Activated CD8-positive, alpha-beta T cell treated with anti-CD3 and anti-CD28 coated beads, Interleukin-2, amount 10 ng/mL, durations not matched to agents 7 days and 5 days (primary cell): ENCODE measurements at places on chromosomes 5 and 9.

DNA sequence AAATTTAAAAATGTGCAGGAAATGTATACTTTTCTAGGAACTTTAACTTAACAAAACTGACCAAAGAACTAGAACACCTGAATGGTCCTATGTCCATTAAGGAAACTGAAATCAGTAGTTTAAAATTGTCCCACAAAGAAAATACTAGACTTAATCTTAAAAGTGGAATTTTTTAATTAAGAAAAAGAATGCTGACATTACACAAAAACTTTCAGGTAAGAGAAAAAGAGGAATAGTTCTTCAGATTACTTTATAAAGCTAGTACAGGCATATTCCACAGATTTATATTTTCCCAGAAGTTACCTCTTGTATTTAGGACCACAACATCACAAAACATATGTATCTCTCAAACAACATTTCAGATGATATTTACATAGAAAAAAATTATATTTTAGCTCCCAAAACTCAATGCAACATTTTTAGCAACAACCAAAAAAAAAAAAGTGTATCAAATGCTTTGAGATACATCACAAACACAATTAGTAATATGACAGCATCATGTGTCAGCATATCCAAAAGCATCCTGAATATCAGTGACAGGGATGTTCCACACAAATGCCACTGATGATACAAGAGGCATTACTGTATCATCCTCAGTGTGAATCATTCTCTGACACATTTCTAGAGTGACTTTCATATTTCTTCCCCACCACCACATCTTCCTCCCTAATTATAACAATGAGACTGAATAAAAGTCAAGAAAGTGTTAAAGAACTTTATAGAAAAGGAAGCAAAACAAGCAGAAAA is 264.0 kb downstream of the EPB41L4A start:
- DNase-seq = no peak

GRCh38 chr5:122101636-122102285 is 23.7 kb upstream of the LOX start:
- no peak for DNase-seq

DNA sequence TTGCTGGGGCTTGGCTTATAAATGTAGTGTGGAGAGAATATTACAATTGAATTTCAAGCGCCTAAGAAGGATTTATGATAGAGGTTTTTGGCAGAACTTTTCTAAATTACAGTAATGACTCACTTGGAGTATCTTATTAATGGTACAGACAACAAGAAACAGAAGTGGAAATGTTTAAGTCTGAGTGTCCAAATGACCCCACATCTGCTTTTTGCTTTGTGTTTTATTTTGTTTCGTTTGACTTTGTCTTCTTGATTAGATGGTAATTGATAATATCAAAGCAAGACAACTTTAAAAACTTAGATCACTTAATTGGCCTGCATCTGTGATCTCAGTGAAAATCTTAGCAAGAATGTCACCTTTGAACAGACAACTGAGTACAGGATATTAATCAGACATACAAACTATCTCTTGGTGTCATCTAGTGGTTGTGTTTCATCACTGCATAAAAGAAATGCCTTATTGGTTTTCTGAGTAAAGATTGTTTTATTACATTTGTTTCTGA is 577.4 kb downstream of the ISL1 start:
- DNase-seq = no peak

GRCh38 chr9:14812806-14813205 is 90.3 kb upstream of the CER1 start:
- no peak for DNase-seq
